ENCODE measurements at places on chromosomes 4 and X. TPM values are rescaled to one million over a fixed set of nuclear protein-coding genes. Genes with fewer than 3 reads are reported as not detected.

DNA sequence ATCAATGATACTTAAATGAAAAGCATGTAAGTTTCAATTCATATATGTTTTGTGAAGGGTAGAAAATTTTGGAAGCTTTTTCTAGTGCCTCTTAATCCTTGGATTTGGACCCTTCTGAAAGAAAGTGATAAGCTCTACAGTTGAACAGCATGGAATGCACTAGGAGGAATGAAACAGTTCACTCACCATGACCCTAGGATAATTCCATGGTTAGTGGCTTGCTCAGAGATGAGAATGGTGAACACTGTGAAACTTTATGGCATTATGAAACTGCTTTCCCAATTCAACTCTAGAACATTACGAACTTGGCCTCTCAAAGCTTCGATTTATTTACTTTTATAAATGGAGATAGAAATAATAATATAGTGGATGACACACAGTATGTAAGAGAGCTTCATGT is 88.9 kb upstream of the FAT4 start:
- no peak for DNase-seq
- H3K36me3 ChIP-seq, result no peaks in the 10 kb centered on the region
- H3K4me3 ChIP-seq, result no peak overlapping the region

DNA sequence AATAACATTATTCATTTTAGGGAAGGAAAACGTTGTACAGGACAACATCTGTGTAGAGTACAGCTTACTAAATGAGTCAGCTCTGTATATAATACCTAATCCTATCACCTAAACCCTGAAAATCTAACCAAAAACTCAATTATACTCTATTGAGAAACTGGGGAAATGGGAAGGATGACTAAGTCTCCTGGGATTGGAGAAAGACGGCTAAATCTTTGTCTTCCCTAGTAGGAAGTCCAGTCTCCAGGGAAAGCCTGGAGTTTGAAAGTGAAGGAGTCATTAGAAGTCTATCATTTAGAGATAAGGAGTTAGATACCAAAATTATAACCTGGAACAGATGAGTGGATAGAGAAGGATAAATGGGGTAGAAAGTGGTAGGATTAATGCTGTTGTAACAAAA is 286.5 kb downstream of the STK32B start:
- no peak for DNase-seq
- no peak overlapping the region for H3K4me3 ChIP-seq
- no peaks in the 10 kb centered on the region for H3K36me3 ChIP-seq
- H3K27ac ChIP-seq, result no peak overlapping the region

DNA sequence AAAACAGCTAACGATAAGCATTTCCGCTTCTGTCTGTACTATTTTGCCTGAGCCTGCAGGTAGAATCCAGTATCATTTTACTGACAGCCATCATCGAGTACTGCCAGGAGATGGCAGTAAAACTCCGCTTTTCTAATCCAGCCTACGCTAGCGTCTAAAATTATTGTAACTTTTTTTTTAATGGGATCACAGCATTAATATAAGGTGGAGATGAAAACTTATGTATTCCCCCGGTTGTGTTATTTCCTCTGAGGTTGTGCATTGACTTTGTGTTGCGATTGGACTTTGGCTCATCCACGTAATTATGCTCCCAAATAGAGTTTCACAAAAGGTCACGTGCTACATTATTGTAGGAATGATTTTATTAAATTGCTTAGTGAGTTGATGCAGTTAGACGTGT is 248.1 kb downstream of the C4orf33 start:
- peak overlapping the region; percentile 32 for H3K4me3 ChIP-seq
- peak; percentile 71 for DNase-seq
- H3K27ac ChIP-seq, result no peak overlapping the region
- H3K36me3 ChIP-seq, result no peaks in the 10 kb centered on the region

DNA sequence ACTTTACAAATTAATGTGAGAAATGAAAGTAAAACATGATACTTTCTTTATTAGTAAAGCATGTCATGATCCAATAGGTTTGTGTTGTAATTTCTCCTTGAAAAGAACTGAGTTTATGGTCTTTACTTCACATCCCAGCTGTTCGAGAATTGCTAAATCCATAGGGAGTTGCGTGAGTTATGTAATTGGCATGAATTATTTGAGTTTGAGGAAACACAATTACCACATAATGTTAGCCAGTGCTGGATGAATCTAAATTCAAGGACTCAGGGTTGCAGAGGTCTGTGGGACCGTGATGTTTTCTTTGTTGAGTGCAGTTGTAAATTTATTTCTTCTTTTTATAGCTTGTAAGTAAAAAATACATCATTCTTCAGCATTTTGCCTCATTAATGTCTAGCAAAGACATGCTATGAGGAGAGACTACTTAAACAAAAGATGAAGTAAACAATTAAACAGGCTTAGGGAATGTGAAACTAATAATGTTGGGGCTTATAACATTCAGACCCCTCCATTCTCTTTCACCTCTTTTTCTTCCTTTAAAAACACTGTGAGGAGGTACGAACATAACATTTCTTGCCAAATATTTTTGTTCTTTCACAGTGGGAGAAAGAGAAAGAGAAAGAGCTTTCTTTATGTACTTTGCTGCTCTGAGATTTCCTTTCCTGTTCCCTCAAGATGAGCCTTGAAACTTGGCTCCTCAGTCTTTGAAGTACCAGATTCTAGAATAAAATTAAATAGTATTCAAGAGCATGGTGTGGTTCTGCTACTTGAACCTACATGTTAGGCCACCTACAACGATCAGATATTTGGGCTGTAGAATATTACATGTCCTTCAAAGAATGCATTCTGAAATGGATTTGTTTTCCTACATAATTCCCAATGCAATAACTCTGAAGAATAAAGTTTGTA is 159.6 kb upstream of the ANK2 start:
- no peak overlapping the region for H3K4me3 ChIP-seq
- DNase-seq, result no peak
- no peaks in the 10 kb centered on the region for H3K4me1 ChIP-seq
- H3K27ac ChIP-seq, result no peak overlapping the region
- H3K36me3 ChIP-seq, result no peaks in the 10 kb centered on the region

GRCh38 chrX:22660756-22661155 is 339.0 kb upstream of the DDX53 start:
- H3K36me3 ChIP-seq, result no peaks in the 10 kb centered on the region
- no peak overlapping the region for H3K4me3 ChIP-seq
- no peaks in the 10 kb centered on the region for H3K27me3 ChIP-seq
- no peak for DNase-seq
- H3K4me1 ChIP-seq, result peaks cover 14% of the 10 kb centered on the region
- no peak overlapping the region for H3K27ac ChIP-seq

- peaks cover 23% of the 10 kb centered on the region for H3K4me1 ChIP-seq
- peaks cover 24% of the 10 kb centered on the region for H3K36me3 ChIP-seq
- DNase-seq, result peak; percentile 19
These were observed 31.9 kb downstream of the SETD7 start for GRCh38 chr4:139524062-139524631.

DNA sequence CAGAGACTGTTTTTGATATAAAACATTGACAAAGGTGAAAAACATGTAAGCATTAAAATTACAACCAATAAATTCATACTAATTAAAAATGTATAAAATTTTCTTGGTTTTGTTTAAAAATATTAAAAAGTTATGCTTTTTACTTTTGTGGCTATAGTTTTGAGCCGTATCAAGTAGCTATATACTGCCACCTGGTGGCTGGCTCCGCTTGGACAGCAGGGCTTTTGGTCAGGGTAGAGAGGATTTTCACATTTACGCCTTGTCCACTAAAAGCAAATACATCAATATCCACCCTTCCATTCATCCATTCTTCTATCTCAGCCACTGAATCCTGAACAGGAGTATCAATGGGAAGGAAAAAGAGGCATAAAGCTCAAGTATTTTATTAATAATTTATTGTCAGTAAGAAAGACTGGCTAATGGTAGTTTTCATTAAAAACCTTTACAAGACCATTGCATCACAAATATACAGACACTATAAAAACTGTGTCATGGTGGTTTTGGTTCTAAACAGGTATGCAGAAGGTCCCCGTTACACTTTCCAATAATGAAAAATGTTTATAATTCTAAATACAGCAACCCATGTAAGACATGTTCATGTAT is 32.1 kb upstream of the MTNR1A start:
- no peak overlapping the region for H3K27ac ChIP-seq
- no peaks in the 10 kb centered on the region for H3K36me3 ChIP-seq
- no peaks in the 10 kb centered on the region for H3K27me3 ChIP-seq
- DNase-seq, result peak; percentile 54
- no peaks in the 10 kb centered on the region for H3K4me1 ChIP-seq

DNA sequence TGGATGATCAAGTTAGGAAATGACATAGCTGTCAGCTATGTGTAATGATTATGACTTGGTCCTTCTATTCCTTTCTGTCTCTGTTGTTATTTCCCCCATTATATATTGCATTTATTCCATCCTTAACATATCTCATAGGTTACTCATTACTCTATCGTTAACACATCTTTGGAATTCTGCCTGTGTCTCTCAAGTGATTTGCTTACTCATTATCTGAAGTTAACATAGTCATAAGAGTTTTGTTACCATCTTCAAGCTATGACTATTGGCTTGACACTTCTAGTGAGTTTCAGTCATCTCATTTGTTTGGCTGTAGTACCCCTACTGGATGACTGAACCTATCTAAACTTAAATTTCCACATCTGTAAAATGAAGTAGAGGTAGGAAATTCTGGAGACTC is 286.1 kb upstream of the PPP1R2C start:
- DNase-seq, result no peak
- no peaks in the 10 kb centered on the region for H3K27me3 ChIP-seq
- no peaks in the 10 kb centered on the region for H3K36me3 ChIP-seq
- H3K4me3 ChIP-seq, result no peak overlapping the region
- H3K4me1 ChIP-seq, result no peaks in the 10 kb centered on the region

DNA sequence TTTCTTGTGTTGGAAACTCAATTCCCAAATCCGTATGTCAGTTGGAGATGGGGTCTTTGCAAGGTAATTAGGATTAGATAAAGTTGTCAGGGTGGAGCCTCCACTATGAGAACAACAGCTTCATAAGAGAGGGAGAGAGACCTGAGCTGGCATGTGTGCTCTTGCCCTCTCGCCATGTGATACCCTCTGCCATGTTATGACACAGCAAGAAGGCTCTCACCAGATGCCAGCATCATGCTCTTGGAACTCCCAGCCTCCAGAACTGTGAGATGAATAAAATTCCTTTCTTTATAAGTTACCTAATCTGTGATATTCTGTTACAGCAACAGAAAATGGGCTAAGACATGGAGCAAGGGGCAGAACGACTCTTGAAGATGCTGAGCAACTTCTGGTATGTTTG is 201.9 kb upstream of the BOD1L1 start:
- DNase-seq, result no peak
- H3K4me1 ChIP-seq, result no peaks in the 10 kb centered on the region
- H3K27me3 ChIP-seq, result no peaks in the 10 kb centered on the region
- no peak overlapping the region for H3K27ac ChIP-seq
- no peaks in the 10 kb centered on the region for H3K36me3 ChIP-seq
- no peak overlapping the region for H3K4me3 ChIP-seq

- H3K27me3 ChIP-seq, result no peaks in the 10 kb centered on the region
- peak; percentile 12 for DNase-seq
- H3K4me1 ChIP-seq, result peaks cover 23% of the 10 kb centered on the region
- no peaks in the 10 kb centered on the region for H3K36me3 ChIP-seq
- H3K4me3 ChIP-seq, result no peak overlapping the region
These were observed 106.2 kb downstream of the SMIM20 start for GRCh38 chr4:26020083-26020668.

CENPI gene
- total RNA-seq, result 34.7 TPM

ETDA gene
- not detected for total RNA-seq

GC gene
- not detected for total RNA-seq

NELFA gene
- total RNA-seq, result 30.0 TPM

STARD8 gene
- 0.91 TPM for total RNA-seq
